ENCODE measurements at places on chromosomes 4 and X.
A peak's percentile ranks its signal among the peaks of the same experiment; 100 is the strongest.

- peak; percentile 83 for DNase-seq
These were observed 18.4 kb upstream of the LDB2 start for GRCh38 chr4:16916719-16917337.

GRCh38 chrX:124208660-124209059, 123.8 kb upstream of the TEX13D start:
- DNase-seq: peak; percentile 75

GRCh38 chr4:8754634-8755589, 116.7 kb downstream of the HMX1 start:
- DNase-seq: no peak

- DNase-seq: no peak
These were observed 76.2 kb upstream of the SCOC start for GRCh38 chr4:140297221-140297570.

DNA sequence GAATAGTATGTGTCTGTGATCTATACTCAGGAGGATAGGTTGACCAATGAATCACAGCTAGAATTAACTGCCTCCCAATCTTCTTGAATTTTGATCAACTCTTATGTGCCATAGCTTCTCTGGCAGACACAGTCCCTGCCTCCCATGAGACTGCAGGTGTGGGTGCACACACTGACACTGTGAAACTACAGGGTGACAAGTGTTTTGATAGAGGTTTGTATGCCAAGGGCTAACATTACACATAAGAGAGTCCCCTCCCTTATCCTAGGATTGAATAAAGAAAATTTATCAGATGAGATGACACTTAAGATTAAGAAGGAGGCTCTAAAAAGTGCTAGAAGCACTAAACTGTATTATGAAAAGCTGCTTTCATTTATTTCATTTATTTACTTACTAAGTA, 218.4 kb upstream of the BMP3 start:
- DNase-seq: no peak

- DNase-seq: no peak
These were observed 330.4 kb downstream of the GBA3 start for GRCh38 chr4:23023121-23023520.

DNA sequence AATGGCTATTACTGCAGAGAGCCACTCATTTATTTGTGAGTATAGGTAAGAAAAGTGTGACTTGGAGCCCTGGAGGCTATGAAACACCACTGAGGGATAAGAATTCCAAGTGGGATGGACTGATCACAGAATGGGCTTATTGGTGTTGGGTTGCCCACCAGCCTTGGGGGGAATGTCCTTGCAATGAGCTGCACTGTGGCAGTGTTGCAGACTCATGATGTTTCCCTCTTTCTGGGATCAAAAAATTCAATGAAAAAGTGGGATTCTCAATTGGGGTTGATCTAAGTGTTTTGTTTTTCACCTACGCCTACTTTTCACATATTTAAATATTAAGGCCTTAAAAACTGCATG, 1024.5 kb upstream of the PCDH10 start:
- DNase-seq: no peak

DNA sequence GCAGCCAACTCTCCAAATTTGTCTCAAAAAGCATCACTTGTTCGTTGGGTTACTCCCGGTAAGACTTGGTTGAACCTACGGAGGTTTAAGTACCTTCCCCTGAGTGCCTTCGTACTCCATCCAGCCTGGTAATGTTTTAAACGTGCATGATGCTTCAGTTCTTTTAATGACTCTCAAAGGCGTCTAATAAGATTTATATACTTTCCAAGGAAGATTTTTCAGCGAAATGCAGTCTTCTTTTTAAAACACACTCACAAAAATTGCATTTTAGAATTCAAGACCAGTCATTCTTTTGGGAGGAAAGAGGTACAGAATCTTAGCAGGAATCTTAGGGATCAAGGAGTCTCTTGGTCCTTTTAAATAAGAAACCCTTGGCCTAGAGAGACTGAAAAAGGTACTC, 430 bp upstream of the TRPC3 start:
- peak; percentile 4 for DNase-seq

- no peak for DNase-seq
These were observed 91.0 kb upstream of the TRIM2 start for GRCh38 chr4:153113061-153113837.

- DNase-seq: no peak
These were observed 36.1 kb upstream of the HMX1 start for GRCh38 chr4:8907596-8908205.

- no peak for DNase-seq
These were observed 219.4 kb downstream of the NKX6-1 start for GRCh38 chr4:84279678-84280077.

GRCh38 chr4:73193659-73194058, 64.9 kb downstream of the ANKRD17 start:
- no peak for DNase-seq

DNA sequence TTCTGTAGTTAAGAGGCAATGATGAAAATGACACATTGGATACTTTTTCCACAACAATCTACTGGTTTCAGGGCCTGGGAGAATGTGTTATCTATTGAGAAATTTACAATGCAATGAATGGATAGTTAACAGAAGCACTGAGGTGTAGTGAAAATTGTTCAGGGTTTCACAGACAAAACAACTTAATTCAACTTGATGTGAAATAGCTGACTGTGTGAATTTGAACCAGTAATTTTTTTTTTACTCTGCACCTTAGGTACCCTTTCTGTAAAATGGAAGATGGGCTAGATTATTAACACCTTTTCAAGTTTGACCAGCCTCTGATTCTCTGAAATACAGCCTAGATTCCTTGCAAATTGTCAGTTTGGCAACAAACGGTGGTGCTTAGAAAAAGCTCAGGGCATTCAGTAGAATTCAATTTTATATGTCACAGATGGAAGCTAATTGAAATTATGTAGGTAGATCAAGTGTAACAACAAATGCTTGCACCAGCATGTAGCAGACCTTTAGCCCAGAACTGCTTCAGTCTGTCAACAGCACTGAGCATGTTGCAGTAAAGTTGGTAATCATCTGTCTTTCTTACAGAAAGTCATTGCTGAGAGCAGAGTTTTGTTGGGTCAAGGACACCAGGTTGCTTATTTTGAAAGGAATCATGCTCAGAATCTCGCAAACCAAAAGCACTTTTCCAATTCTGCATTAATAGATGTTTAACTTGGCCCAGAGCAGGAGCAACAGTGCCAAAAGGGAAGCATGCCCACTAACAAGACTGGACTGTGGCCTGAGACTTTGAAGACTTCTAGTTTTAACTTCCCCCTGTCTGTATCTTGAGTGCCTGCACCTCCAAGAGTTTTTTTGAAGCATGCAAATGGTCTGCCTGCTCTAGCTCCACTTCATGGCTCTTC, 526.6 kb downstream of the PACRGL start:
- DNase-seq: no peak

GRCh38 chr4:154189346-154189745, 302.3 kb downstream of the DCHS2 start:
- no peak for DNase-seq

GRCh38 chr4:4521136-4521535, 20.7 kb downstream of the STX18 start:
- no peak for DNase-seq

DNA sequence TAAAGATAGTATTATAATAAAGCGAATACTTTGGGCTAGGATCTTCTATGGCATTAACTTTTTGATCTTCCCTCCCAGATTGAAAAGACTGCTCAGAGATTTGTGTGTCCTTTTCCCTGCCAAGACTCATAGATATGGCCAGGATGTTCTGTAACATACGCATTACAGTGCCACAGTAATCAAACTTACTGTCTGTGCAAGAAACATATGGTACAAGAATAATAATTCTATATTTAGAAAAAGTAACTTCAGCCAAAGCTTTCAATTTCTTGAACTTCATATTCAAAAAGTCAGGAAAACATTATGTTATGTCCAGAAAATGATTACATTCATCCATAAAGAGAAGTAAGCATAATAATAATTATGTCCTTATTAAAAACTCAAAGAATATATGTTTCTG, 100.9 kb upstream of the GUCY1A1 start:
- no peak for DNase-seq

DNA sequence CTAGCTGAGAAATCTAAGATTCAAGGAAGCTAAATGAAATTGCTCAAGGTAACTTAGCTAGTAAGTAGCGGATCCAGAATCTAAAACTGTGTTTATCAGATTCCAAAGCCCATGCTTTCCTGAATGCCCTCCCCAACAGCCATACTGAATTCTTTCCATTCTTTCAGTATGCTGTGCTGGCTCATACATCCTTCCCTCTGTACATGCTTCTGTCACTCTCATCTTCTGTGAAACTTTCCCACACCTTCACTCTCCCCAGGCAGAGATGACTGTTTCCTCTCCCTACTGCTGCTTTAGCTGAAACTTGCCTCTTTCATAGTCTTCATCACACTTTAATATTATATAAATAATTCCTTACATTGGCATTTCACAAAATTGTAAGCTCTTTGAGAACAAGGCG, 39.3 kb upstream of the SMARCAD1 start:
- no peak for DNase-seq

DNA sequence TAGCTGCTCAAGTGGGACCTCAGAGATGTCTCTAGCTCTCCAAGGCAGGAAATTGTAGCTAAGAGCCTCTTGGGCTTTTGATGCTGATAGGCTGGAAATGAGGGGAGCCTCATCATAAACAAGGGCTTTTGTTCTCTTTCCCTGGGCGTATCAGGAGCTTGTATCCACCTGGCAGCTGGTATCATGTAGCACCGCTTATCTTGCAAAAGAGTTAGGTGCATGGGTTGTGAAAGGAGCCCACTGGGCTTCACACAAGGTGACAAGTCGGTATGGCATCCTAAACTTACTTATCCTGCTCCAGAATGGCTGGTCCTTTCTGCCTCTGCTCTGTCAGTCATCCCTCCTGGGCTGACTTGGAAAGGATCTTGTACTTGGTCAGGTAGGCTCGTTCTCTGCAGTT, 565.8 kb downstream of the GRXCR1 start:
- no peak for DNase-seq
